ENCODE measurements at places on chromosomes 6 and 20. TPM values are rescaled to one million over a fixed set of nuclear protein-coding genes. Genes with fewer than 3 reads are reported as not detected.

DNA sequence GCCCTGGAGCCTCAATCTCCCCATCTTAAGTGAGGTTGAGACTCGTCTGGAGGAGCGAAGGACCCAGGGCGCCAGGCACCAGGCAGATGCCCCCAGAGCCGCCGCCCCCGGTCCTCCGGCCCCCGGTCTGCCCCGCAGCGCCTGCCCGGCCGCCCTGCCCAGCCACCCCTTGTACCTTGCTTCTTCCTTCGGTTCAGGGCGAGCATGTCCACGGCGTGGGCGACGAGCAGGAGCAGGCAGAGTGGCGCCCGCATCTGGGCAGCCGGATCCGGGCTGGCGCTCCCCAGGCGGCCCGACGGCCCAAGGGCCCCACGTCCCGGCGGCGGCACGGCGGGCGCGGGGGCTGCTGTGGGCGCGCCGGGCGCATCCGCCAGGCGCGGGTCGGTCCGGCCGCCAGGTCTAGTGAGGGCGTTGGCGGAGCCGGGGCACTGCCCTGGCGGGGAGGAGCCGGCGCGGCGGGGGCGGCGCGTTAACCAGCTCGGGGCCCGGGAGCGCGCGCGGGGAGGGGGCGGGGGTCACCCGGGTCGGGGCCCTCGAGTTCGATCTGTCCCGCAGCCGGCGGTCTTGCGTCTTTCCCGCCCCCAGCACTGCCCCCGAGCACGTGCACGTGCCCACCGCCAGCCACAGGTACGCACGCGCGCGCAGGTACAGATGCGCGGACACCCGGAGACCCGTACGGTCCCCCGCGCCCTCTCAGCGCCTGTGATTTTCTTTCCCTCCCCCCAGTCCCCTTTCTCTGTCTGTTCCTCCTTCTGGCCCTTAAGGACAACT is at the start of gene RSPO4:
TSS of gene RSPO4 (minus strand) at position 401 of the 771 bp plus-strand sequence. CDS start at position 254, 147 bp downstream.
- DNase-seq: no peak
- no peak within 1 kb of the TSS for H3K27ac ChIP-seq
- H3K4me3 ChIP-seq: no peak within 1 kb of the TSS
- H3K4me1 ChIP-seq: no peaks in the 10 kb centered on the region

CST2 gene
- 1.7 TPM for total RNA-seq

- H3K4me3 ChIP-seq: no peak overlapping the region
- H3K27ac ChIP-seq: no peak overlapping the region
- no peaks in the 10 kb centered on the region for H3K4me1 ChIP-seq
- DNase-seq: no peak
- H3K27me3 ChIP-seq: no peaks in the 10 kb centered on the region
- no peaks in the 10 kb centered on the region for H3K36me3 ChIP-seq
Measured at GRCh38 chr20:18984238-18985200, 170.9 kb downstream of the SCP2D1 start.

CCR6 gene
- not detected for total RNA-seq

RAET1L gene
- total RNA-seq: not detected

DNA sequence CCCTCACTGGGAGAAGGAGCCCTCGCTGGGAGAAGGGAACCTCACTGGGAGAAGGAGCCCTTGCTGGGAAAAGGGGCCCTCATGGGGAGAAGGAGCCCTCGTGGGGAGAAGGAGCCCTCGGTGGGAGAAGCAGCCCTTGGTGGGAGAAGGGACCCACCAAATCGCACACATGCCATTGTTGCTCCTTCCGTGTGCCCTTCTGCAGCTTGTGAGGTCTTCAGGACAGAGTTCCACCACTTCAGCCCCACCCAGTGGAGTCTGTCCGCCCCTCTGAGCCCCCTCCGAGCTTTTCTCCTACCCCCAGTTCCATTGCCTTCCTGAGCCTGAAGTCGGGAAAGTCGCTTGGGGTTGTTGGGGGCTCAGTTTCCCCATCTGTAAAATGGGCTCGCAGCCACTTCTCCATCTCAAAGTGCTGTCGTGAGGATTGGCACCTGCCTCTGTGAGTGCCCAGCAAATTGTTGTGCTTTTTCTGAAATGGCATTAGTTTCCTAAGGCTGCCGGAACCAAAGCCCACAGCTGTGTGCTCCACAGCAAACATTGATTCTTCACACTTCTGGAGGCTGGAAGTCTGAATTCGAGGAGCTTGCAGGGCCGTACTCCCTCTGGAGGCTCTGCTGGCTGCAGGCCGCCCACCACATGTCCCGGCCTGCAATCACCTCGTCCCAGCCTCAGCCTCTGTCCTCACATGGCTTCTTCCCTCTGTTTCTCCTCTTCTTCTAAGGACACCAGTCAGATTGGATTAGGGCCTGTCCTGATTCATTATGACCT is 124.7 kb upstream of the PMEPA1 start:
- no peak overlapping the region for H3K4me3 ChIP-seq
- no peak for DNase-seq
- peaks cover 6% of the 10 kb centered on the region for H3K4me1 ChIP-seq
- no peak overlapping the region for H3K27ac ChIP-seq

SMIM26 gene
- 51.3 TPM for total RNA-seq

DNA sequence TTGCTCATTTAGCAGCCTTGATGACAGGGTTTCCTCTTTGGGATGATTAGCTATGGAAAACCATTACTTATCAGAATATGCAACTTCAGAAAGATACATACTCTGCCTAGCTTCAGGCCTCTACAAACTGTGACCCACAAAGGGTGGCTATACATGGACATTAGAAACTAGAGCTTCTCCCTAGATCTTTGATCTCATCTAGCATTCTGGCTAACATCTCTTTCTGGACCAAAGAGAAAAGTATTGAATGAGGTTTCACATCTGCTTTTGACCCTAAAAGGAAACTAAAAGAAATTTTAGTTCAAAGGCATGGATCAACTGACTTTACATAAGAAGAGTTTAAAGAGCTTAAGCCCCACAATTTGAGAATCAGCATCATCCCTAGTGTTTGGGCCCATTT is 12.4 kb upstream of the HMGN3 start:
- H3K36me3 ChIP-seq: no peaks in the 10 kb centered on the region
- H3K27me3 ChIP-seq: no peaks in the 10 kb centered on the region
- H3K4me3 ChIP-seq: no peak overlapping the region
- no peaks in the 10 kb centered on the region for H3K4me1 ChIP-seq
- DNase-seq: no peak

KCNK16 gene
- not detected for total RNA-seq

HLA-DQA2 gene
- total RNA-seq: not detected

- H3K4me3 ChIP-seq: no peak overlapping the region
- no peaks in the 10 kb centered on the region for H3K36me3 ChIP-seq
- no peaks in the 10 kb centered on the region for H3K4me1 ChIP-seq
- DNase-seq: no peak
- peaks cover 4% of the 10 kb centered on the region for H3K27me3 ChIP-seq
Measured at GRCh38 chr20:48276021-48276342, 490.7 kb upstream of the SULF2 start.
